ENCODE measurements at places on chromosomes 2 and 18.

- no peak for DNase-seq
Measured at GRCh38 chr2:82501217-82501616, 1957.9 kb downstream of the SUCLG1 start.

DNA sequence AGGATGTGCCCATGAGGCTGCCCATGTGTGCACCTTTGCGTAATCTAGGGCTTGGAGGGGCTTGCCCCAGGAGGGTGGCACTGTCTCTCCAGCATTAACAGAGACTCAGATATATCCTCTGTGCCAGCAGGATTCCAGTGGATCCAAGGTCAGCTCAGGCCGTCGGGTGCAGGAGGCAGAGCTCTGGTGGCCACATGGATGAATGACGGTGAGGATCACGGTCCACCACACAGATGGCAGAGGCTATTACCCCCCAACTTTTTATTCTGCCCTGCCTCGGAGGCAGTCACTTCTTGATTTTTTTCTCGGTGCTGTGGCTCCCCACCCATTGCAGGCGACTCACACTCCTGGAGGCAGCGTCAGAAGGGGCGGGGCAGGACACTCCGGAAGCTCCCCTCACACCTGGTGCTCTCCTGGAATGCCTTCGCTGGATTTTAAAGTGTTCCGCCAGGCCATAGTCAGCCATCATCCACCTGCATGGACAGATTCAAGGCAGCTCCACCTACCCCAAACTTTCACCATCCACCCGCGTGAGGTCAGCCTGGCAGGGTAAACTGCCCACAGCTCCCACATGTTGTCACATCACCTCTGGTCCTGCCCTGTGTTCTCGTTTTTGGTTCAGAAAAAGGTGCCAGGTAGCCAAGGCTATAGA, 602.9 kb upstream of the RAB6C start:
- DNase-seq: no peak

- no peak for DNase-seq
Measured at GRCh38 chr2:219460424-219460926, 25.8 kb downstream of the SPEG start.

- DNase-seq: no peak
Measured at GRCh38 chr2:230794497-230794896, 70.2 kb upstream of the ITM2C start.

GRCh38 chr2:174835797-174836255, 71.6 kb upstream of the CHRNA1 start:
- no peak for DNase-seq

- no peak for DNase-seq
Measured at GRCh38 chr2:65320946-65321345, 93.3 kb downstream of the ACTR2 start.

DNA sequence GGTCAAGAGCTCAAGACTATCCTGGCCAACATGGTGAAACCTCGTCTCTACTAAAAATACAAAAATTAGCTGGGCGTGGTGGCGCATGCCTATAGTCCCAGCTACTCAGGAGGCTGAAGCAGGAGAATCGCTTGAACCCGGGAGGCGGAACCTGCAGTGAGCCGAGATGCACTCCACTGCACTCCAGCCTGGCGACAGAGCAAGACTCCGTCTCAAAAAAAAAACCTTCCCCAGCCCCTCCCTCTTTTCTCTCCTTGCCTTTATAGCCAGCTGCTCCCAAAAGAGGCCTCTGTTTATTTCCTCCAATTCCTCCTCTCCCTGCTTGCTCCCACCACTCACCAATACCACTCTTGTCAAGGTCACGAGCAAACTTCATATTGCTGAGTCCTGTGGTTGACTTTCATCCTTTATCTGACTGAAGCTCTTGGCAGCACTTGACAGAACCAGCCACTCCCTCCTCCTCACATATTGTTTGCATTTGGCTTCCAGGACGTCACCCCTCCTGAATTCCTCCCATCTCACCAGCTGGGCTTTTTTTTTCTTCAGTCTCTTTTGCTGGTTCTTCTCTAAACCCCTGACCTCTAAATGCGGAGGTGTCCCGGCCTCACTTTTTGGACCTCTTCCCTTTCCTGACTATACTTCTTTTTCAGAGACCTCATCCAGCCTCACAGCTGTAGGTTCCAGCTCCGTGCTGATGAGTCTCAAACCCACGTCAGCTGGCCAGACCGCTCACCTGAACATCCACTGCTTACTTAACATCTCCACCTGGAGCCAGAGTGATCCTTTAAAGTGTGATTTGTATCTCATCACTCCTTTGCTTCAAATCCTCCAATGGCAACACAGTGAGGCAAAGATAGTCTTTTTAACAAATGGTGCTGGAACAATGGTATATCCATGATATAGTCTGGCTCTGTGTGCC, 84.6 kb upstream of the CAB39 start:
- DNase-seq: no peak

- DNase-seq: no peak
Measured at GRCh38 chr2:159513745-159514144, 102.6 kb downstream of the BAZ2B start.

DNA sequence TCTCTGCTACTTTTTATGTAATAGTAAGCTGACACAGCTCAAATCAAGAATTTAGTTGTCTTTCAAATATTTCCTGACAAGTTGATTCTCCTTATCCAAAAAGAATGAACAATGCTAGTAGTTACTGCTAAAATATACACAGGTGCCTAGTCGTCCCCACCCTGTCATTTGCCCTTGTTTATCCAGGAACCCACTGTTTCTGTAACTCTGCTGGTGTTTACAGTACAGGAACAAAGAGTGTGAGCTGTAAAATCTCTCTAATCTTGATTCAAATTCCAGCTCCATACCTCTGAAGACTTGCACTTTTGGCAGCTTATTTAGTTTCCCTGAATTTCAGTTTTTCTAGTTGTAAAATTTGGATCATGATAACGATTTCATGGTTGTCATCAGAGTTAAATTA, 21.1 kb upstream of the SCYGR2 start:
- no peak for DNase-seq

GRCh38 chr2:142813830-142814829, 63.3 kb upstream of the KYNU start:
- DNase-seq: no peak
